ENCODE measurements at places on chromosomes 5 and 9. TPM values are rescaled to one million over a fixed set of nuclear protein-coding genes. Genes with fewer than 3 reads are reported as not detected.

TCERG1 gene
- total RNA-seq: 90.2 TPM

WNK2 gene
- 0.25 TPM for total RNA-seq

PPP2CA gene
- total RNA-seq: 129 TPM

GZMA gene
- total RNA-seq: 250 TPM

RABL6 gene
- total RNA-seq: 98.4 TPM

KCNV2 gene
- not detected for total RNA-seq

GKAP1 gene
- total RNA-seq: 6.9 TPM

LHX3 gene
- total RNA-seq: not detected

NEURL1B gene
- 3.0 TPM for total RNA-seq

BOD1 gene
- 21.5 TPM for total RNA-seq

LPAR1 gene
- total RNA-seq: not detected

OTP gene
- not detected for total RNA-seq

CDH9 gene
- not detected for total RNA-seq

AK3 gene
- total RNA-seq: 40.1 TPM

MAMDC4 gene
- total RNA-seq: 18.0 TPM

ARHGEF28 gene
- total RNA-seq: 0.14 TPM

MOCS2 gene
- total RNA-seq: 26.0 TPM

TRPM6 gene
- not detected for total RNA-seq

GPX3 gene
- total RNA-seq: not detected

OLFML2A gene
- total RNA-seq: not detected

PCDHB5 gene
- total RNA-seq: not detected

OR13J1 gene
- total RNA-seq: not detected

FGFR4 gene
- total RNA-seq: 2.3 TPM

ANKRD20A1 gene
- total RNA-seq: not detected

AGXT2 gene
- total RNA-seq: not detected

TAS2R1 gene
- not detected for total RNA-seq

IL11RA gene
- total RNA-seq: 79.1 TPM

CDC25C gene
- total RNA-seq: 13.2 TPM

SLC25A2 gene
- 0.99 TPM for total RNA-seq

CYLC2 gene
- total RNA-seq: not detected

BTNL8 gene
- not detected for total RNA-seq

CDC20B gene
- 0.48 TPM for total RNA-seq

NR5A1 gene
- total RNA-seq: not detected

ORM2 gene
- total RNA-seq: not detected

PTTG1 gene
- 118 TPM for total RNA-seq

QRFP gene
- not detected for total RNA-seq

ANKDD1B gene
- 0.28 TPM for total RNA-seq

BTNL9 gene
- total RNA-seq: not detected

LMX1B gene
- not detected for total RNA-seq

PLAC8L1 gene
- total RNA-seq: 1.0 TPM

LECT2 gene
- not detected for total RNA-seq

DROSHA gene
- total RNA-seq: 87.4 TPM

SPINK13 gene
- not detected for total RNA-seq

DRD1 gene
- not detected for total RNA-seq

ARL14EPL gene
- not detected for total RNA-seq
